ENCODE measurements at places on chromosomes 2 and 18. TPM values are rescaled to one million over a fixed set of nuclear protein-coding genes. Genes with fewer than 3 reads are reported as not detected.

GRCh38 chr18:27378431-27379095 is 193.5 kb upstream of the CHST9 start:
- no peak for DNase-seq

DNA sequence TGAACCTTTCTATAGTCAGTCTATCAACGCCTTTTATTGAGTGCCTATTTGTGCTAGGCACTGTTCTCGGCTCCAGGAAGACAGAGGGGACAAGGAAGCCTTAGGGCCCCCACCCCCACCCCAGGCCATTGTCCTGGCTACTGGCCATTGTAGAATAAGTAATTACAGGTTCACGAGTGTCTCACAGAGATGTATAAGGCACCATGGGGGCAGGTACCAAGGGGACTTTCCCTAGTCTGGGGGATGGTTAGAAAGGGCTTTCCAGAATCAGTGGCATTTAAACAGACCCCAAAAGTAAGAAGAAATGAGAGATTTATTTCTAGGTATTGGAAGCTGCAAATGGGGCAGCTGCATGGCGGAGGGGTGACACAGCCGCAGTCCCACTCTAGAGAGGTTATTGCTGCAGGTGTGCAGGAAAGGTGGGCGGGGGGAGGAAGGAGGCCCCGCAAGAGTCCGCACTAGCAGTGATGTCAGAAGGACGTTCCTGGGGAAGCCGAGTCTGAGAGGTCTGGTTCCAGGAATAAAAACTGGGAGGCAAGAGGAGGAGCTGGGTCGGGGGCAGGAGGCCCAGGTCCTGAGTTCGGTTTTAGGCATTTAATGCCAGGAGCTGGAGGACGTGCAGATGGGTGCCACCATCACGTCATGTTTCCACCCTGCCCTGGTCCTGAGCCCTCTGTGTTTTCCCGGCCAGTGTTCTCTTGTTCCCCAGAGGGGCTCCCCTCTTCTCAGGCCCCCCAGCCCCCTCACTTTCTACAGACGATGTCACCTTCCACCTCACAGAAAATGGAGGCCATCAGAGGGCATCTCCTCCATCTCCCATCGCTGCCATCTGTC is 30.5 kb downstream of the FOSL2 start:
- no peak for DNase-seq

DNA sequence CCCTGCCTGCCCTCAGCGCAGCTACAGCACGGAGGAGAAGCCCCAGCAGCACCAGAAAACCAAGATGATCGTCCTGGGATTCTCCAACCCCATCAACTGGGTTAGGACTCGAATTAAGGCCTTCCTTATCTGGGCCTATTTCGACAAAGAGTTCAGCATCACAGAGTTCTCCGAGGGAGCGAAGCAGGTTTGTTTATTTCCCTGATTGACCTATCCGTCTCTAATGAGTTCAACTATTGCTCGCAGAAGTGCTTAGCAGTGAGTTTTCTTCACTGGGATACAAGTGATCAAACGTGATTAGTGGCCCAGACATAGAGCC is 639 bp downstream of the MAIP1 start:
- DNase-seq = no peak

GRCh38 chr2:116717832-116718231 is 1096.7 kb upstream of the DDX18 start:
- no peak for DNase-seq

- no peak for DNase-seq
These were observed 60.9 kb upstream of the RTN4 start for GRCh38 chr2:55111230-55111569.

DNA sequence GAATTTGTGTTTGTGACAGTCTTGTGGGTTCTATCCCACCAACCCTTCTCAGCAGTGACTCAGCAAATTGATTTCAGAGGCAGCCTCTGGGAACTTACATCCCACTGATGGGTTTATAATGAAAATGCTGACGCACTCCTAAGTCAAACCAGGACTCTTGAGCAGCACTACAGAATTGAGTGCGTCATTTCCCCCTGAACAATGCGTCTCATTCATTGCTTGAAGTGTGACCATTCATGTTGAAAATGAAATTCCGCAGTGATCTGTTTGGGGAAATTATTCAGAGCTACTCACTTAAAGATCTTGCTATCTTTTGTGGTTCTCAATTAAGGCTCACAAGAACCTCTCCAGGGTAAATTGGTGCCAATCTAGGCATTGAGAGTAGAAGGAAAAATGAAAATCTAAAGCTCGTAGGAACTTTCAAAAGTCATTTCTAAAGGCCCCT is 417.7 kb upstream of the SLC14A2 start:
- no peak for DNase-seq

GRCh38 chr2:52877703-52878102 is 889.9 kb upstream of the CHAC2 start:
- DNase-seq = no peak

DNA sequence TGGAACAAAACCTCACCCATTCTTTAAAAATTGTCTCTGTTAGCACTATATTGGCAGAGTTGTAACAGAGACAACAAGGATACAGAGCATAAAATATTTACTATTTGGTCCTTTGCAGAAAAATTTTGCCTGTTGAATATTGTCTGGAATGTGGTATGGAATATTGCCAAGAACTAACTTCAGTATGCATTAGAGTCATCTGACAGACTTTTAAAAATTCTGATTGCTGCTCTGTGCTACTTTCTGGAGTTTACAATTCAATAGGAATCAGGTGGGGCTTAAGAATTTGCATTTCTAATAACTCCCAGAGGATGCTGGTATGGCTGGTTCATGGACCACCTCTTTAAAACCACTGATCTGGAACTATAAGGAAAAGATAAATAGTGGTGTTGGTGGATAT is 32.8 kb upstream of the NYAP2 start:
- no peak for DNase-seq

DNA sequence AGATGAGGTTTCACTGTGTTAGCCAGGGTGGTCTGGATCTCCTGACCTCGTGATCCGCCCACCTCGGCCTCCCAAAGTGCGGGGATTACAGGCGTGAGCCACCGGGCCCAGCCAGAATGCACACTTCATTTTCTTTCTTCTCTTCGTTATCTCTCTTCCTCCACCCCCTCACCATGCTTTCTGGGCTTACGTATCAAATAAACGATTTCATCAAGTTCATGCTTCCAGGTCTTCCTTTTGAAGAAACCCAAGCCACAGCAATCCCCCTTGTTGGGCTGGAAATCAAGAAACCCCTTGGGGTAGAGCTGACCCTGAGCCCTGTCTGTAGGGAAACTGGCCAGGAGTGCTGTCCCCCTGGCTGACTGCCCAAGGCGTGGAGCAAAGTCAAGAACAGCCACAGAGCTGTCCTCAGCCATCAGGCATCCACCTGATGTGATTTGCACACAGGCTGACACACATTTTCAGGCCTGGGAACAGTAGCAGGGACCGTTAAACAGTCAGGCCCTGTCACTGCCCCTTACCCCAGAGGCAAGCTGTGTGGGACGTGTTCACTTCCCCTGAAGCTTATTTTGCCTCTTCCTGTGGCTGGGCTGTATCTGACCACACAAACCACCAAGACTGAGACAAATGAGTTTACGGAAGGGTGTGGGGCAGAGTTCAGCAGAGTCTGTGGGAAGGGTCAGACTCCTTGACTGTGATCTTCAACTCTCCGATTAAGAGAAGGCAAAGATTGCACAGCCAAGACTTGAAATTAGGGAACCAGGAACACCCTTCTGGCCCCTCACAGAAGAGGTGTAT is 15.1 kb upstream of the NMUR1 start:
- no peak for DNase-seq

GRCh38 chr18:78722929-78723710 is 256.5 kb upstream of the SALL3 start:
- no peak for DNase-seq

GRCh38 chr18:32930695-32931301 is 158.0 kb upstream of the KLHL14 start:
- DNase-seq = no peak

- DNase-seq = peak; percentile 9
These were observed 134.3 kb downstream of the MEP1B start for GRCh38 chr18:32324181-32324580.

DNA sequence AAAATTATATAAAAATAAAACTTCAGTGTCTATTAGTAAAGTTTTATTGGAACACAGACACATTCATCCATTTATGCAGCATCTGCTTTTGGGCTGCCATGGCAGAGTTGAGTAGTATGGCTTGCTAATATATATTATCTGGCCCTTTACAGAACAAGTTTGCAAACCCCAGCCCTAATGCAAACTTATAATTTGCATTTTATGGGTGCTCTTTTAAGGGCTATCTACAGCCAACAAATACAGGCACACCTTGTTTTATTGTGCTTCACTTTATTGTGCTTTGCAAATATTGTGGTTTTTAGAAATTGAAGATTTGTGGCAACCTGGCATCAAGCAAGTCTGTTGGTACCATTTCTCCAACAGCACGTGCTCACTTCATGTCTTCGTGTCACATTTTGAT is 35.2 kb upstream of the DLX2 start:
- no peak for DNase-seq

DNA sequence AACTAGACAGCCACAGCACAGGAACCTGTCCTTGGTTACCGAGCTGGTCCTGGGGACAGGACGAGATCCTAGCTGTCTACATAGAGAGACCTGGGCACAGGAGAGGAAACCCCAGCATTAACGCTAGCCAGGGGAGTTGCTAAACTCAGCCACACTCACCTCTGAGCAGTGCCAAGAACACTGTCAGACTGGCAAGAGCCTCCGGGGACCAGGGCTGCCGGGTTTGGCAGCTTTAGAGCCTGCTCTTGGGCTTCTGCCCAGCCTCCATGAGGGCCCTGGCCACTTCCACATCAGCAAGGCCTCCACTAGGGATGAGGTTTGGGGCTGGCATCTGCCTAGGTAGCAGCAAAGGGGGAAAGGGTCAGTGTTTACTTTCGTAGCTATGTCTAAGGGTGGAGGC is 6.7 kb downstream of the TMBIM1 start:
- DNase-seq = no peak

DNA sequence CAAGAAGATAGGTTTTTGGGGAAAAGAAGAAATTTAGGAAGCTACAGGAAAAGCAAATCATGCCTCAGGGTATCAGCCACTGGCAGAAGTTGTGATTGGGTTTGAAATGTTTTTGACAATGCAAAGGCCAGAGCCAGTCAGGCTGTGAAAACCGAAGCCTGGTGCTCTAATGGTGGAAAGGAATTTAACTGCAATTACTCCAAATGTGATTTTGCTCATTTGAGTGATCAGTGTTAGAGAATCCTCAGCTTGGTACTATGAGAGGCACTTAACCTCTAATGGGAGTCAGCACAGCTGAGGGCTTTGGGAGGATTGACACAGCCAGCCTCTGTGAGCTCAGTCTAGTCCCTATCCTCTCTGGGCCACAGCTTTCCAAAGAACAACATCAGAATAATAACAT is 176.5 kb downstream of the LRRTM1 start:
- DNase-seq = no peak

GRCh38 chr2:168119515-168120141 is 127.8 kb downstream of the STK39 start:
- DNase-seq = peak; percentile 8

CHRNG gene
- not detected for polyA plus RNA-seq

CYP27A1 gene
- polyA plus RNA-seq = 26.8 TPM

AKAIN1 gene
- not detected for polyA plus RNA-seq

CXCR1 gene
- polyA plus RNA-seq = not detected

SCYGR4 gene
- polyA plus RNA-seq = not detected

UGT1A8 gene
- not detected for polyA plus RNA-seq

SANBR gene
- 4.7 TPM for polyA plus RNA-seq
